ENCODE measurements at places on chromosomes 3 and 15.

GRCh38 chr3:170010498-170010897 lies 27.3 kb upstream of the GPR160 start:
- no peak for DNase-seq

DNA sequence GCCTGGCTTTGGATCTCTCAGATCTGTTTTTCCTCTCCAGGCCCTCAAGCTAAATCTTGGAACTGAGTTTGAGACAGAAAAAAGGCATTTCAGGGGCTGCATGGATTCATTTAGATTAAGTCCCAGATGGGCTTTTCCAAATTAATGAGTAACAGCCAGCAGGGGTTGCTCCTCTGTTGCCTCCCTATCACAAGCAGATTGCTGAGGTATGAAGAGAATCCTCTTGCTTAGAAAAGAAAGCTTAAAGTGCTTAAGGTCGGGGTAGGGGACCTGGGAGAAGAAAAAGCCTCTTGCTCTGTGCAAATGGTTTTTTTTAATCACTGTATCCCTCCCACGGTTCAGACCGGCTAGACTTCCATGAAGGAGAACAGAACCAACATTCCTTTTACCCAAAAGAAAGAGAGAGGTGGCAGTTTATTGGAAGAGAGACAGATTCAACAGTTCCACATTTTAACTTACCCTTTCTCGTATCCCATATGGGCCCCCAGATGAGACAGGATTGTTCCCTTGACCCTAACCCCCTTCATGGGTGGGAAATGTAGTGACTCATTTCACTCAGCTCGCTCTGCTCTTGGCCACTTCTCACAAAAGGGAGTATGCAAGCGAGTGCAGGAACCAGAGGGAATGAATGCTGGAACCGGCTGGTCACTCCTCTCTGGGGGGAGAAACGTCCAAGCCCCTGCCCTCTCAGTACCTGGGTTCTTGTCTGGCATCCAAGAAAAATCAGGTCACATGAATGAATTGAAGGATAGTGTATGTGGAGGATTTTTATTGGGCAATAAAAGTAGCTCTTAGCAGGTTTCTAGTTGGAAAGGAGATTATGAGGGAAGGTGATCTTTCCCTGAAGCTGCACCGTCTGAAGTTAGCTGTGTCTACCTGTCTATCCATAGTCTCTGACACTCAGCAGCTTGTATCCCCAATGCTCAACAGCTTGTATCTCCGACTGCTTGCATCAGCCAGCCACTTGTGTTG lies 745.2 kb downstream of the SI start:
- DNase-seq, result no peak

- no peak for DNase-seq
Measured at GRCh38 chr15:42092398-42093318, 1.7 kb downstream of the PLA2G4D start.

- no peak for DNase-seq
Measured at GRCh38 chr15:82172506-82172905, 90.0 kb downstream of the EFL1 start.

- no peak for DNase-seq
Measured at GRCh38 chr3:138438896-138439295, 4.5 kb downstream of the ESYT3 start.

DNA sequence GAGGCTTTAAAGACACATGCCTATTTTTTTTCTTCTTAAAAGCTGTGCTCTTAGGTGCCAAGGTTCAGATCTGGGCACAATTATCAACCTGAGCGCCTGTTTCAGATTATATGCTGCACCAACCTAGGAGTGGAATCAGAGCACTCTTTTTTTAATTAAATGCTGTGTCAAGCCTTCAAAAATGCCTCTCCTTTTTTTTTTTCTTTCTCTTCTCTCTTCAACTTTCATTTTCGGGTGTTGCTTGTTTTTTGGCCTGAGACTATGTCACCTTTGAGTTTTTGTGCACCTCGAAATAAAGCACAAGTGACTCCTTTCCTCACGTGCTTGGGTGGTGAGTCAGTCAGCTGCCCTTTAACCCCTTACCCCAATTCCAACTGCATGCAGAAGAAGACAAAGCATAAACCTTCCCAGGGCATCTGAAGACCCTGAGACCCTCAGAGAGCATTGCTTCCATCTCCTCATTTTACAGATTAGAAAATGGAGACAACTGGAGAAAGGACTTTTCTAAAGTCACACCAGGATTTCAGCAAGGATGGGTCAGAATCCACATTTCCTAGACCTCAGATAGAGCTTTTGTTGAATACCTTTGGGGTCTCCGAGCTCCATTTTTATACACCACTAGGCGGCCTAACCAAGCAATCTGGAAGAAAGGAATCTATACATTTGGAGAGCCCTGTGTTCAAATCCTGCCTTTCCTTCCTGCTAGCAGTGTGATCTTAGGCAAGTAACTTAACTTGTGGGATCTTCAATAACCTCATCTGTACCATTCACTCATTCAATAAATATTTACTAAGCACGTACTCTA lies 631 bp upstream of the PRICKLE2 start:
- DNase-seq, result no peak

DNA sequence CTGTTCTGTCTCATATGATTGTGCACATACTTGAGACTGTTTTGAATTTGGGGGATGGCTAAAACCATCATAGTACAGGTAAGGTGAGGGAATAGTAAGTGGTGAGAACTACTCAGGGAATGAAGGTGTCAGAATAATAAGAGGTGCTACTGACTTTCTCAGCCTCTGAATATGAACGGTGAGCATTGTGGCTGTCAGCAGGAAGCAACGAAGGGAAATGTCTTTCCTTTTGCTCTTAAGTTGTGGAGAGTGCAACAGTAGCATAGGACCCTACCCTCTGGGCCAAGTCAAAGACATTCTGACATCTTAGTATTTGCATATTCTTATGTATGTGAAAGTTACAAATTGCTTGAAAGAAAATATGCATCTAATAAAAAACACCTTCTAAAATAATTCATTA lies 5.1 kb downstream of the CCR5 start:
- DNase-seq, result no peak

DNA sequence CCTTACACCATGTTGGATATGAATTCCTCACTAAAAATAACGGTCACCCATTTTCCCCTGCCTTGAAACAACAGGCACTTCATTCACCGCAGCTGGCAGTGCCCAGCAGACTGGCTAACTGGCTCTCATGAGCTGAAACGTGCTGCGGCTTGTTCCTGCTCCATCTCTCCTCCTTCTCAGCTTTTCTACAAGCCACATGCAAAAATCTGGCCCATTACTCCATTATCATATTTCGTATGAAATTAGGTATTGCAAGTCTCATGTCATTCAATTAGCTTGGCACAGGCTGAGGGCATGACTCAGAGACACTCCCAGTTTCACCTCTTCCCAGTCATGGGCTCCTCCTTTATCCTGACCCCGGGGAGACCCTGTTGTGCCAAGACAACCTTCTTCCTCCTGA lies 60.0 kb downstream of the MAGEF1 start:
- no peak for DNase-seq

DNA sequence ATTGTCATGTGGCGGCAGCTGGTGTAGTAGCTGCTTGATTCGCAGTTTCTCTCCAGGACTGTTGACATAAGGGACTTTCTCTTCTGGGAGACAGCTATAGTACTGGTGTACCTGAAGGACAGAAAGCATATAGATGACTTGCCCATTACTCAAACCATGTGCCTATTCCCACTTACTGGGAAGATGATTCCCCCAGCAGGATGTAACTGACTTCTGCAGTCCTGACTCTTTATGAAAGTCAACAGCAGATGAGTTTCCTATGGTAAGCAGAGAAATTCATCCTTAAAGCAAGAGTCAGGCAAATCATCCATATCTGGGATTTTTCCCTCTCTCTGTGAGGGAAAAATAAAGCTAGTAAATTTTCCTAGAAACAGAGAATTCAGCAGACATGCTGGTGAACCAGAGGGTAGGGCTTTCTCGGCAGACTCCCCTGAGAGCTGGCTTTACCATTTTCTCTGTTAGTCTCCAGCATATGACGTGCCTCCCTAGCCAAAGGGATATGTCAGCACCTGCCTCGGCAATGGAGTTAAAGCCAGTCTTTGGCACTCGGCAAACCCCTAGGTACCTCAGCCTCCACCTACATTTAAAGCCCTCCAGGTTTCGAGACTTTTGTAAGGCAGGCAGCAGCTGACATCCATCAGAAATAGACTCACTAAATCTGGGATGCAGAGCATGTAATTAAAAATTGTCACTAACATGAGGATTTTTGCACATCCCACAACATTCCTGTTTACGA lies 62.1 kb downstream of the PRICKLE2 start:
- DNase-seq, result no peak

DNA sequence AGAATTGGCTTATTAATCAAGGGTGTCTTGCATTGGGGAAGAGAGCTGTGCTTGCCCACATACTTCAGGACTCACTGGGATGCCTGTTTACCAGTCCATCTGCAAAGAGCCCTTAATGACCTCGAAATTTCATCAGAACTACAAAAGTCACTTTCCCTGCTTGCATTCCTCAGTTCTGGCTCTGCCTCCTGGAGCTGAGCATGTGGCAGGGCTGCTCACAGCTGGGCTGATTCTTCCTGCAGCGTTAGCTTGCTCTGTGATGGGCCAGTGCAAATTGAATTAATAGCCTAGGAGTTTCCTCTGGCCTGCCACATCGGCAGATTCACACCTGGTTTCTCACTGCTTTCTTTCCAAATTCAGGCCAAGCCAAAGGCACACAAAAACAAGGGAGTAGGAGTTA lies 108.9 kb downstream of the DUT start:
- DNase-seq, result no peak

DNA sequence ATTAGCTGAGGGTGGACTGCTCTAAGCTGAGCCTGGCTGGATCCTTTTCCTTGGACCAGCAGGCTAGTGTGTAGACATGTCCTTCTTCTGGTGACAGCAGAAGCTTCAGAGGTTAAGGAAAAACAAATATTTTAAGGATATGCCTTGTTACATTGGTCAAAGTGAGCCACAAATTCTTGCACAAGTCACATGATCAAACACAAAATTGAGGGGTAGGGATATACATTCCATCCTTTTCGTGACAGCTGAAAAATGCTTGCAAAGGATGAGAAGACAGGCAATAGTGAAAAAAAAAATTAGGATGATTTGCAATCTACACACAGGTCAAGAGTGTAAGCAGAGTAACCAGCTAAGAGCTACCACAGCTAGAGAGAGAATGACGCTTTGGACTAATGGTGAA lies 21.1 kb upstream of the OXTR start:
- no peak for DNase-seq

- DNase-seq, result no peak
Measured at GRCh38 chr3:22555753-22556435, 647.2 kb upstream of the UBE2E2 start.

- DNase-seq, result peak; percentile 25
Measured at GRCh38 chr15:25710184-25710583, 152.9 kb downstream of the ATP10A start.

GRCh38 chr3:165895919-165896318 lies 58.7 kb upstream of the BCHE start:
- no peak for DNase-seq

- no peak for DNase-seq
Measured at GRCh38 chr15:79432345-79433275, 474 bp downstream of the MINAR1 start.

GRCh38 chr3:160981217-160981938 lies 123.8 kb downstream of the B3GALNT1 start:
- DNase-seq, result no peak

DNA sequence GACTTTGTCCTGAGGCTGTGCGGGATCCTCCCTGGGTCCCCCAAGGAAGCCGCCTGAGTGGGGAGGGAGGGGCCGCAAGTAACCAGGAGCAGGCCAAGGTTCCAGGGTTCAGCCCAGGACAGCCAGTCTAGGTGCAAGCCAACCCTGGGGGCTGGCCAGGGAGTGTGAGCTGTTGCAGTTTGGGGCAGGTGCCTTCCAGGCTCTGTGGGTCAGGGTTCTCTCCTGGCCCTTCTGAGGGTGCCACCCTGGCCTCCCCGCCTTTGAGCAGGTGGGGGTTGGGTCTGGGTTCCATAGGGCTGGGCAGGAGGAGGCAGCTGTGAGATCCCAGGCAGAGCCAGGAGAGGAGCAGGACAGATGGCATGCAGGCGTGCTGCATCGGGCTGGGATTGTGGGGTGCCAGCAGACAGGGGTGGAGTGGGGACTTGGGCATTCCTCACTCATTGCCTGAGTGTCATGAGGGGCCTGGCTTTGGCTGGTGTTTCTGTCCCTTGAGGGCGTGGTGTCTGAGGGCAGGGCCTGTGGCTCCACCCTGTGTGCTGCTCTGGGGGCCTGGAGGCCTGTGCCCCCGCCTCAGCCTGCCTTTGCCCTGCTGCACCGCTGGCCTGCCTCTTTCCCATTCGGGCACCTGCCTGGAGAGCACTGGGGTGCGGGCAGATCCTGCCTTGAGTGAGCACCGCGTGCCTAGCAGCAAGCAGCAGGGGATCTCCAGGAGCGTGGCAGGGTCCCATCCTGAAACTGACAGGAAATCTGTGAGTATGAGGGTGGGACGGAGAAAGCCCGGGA lies 18.4 kb downstream of the KLF13 start:
- DNase-seq, result no peak

- no peak for DNase-seq
Measured at GRCh38 chr3:52121464-52121805, 32.8 kb downstream of the POC1A start.

GRCh38 chr15:70336425-70337009 lies 238.8 kb upstream of the TLE3 start:
- no peak for DNase-seq

- no peak for DNase-seq
Measured at GRCh38 chr3:43034200-43034599, 55.1 kb downstream of the GASK1A start.

GRCh38 chr15:62164014-62164395 lies 1.1 kb downstream of the C2CD4B start:
- no peak for DNase-seq

GRCh38 chr3:47210863-47211405 lies 47.0 kb upstream of the SETD2 start:
- no peak for DNase-seq

DNA sequence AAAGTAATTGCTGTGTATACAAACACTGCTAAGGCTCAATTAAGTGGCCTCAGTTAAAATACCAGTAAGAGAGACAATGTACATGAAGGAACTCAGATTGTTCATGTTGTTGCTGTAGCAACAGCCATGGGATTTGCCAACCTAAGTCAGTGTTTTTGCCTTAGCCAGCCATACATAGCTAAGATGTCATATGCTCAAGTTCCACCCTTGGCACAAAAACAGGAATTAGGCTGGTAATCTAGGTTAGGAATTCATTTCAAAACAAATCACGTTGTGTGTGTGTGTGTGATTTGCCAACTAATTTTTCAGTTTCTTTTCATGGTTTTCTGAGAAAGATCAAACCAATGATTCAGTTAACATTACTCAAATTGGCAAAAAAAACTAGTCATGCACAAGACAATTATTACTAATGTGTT lies 143.7 kb upstream of the KCNMB2 start:
- no peak for DNase-seq

- DNase-seq, result no peak
Measured at GRCh38 chr3:121252676-121253075, 293.1 kb downstream of the POLQ start.

GRCh38 chr3:144501467-144501866 lies 529.8 kb downstream of the DIPK2A start:
- DNase-seq, result no peak

- no peak for DNase-seq
Measured at GRCh38 chr15:41790169-41790568, 15.9 kb downstream of the MAPKBP1 start.

DNA sequence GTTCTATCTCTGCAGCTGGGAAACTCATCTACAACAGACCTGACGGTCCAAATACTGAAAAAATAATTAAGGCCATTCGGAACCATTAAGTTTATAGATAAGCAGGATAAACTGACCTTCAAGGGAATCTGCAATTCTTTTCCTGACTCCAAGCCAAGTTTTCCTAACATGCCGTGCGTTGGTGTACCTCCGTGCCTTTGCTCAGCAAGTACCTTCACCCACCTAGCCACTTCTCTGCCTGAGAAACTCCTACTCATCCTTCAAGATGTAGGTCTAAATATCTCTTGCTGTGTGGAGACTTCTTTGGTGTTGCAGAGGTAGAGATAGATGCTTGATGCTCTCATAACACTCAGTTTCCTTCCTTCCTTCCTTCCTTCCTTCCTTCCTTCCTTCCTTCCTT lies 24.2 kb upstream of the BNC1 start:
- no peak for DNase-seq
